Stimulated activated CD4-positive, alpha-beta T cell treated with anti-CD3 and anti-CD28 coated beads, Interleukin-15, amount 100 ng/mL, for 24 hours (primary cell): ENCODE measurements at places on chromosomes 1 and 21.

DNA sequence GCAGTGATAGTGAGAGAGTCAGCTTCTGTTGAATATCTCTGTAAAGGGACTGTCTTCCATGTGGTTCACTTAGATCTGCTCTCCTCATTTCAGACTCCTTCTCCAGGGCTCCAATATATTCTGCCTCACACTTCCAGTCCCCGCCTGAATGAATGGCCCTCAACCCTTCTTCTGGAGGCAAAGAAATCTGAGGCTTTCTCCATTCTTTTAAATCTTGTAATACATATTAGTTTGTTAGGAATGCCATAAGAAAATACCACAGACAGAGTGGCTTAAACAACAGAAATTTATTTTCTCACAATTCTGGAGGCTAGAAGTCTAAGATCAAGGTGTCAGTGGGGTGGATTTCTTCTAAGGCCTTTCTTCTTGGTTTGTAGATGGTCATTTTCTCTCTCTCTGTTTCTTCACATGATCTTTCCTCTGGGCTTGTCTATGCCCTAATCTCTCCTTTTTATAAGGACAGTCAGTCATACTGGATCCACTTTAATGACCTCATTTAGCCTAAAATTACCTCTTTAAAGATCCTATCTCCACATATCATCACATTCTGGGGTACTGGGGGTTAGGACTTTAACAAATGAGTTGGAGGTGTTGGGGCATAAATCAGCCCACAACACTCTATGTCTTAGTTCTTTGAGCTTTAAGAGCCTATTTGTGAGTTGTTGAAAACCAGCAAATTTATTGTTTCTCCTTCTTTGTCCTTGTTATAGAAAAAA lies 128.5 kb upstream of the KCNK2 start:
- no peak for DNase-seq

DNA sequence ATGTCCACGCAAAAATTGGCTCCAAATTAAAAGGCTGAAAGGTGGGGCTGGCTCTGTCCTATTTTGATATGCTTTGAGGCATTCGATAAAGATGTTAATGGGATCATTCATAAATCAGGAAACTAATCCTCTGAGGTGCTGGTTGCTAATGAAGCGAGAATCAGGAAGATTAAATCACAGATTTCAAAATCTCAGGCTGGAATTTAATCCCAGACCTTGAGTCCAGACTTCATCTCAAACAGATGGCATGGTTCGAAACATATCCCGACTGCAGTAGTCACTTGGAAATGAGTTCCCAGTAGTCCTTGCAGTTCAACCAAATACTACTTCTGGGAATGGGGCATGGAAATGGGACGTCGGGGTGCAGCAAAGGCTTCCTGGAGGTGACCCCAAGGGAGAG lies 4.5 kb upstream of the KLF17 start:
- DNase-seq = no peak

GRCh38 chr1:111454859-111455641 lies 5.8 kb downstream of the ATP5PB start:
- DNase-seq = no peak

GRCh38 chr1:68344208-68344607 lies 105.5 kb downstream of the RPE65 start:
- no peak for DNase-seq

GRCh38 chr1:245999697-246000637 lies 507.1 kb downstream of the SMYD3 start:
- no peak for DNase-seq

- no peak for DNase-seq
Measured at GRCh38 chr1:43668956-43669355, 19.0 kb downstream of the KDM4A start.
